ENCODE measurements at places on chromosomes 16 and 17.

- no peak for DNase-seq
Observed at GRCh38 chr17:27540318-27541101, 84.3 kb downstream of the KSR1 start.

- no peak for DNase-seq
Observed at GRCh38 chr17:27986805-27987684, 55.4 kb upstream of the NLK start.

GRCh38 chr16:78842950-78843349, 743.5 kb downstream of the WWOX start:
- DNase-seq, result no peak

GRCh38 chr16:16073891-16074881, 124.8 kb downstream of the ABCC1 start:
- DNase-seq, result peak; percentile 56

- no peak for DNase-seq
Observed at GRCh38 chr17:78432226-78433012, 54.0 kb downstream of the PGS1 start.

DNA sequence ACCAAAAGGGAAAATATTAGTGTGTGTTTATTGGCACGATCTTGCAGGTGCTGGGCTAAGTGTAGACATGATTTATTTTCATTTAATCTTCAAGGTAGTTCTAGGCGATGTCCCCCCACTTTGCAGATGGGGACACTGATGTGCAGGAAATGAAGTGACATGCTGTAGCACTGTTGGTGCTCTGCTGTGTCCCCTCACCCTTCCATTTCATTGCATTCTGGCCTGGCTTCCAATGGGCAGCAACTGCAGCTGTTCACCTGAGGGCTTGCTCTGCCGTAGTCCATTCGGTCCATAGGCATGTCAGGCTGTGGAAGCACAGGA, 123.9 kb downstream of the PRKCB start:
- no peak for DNase-seq

DNA sequence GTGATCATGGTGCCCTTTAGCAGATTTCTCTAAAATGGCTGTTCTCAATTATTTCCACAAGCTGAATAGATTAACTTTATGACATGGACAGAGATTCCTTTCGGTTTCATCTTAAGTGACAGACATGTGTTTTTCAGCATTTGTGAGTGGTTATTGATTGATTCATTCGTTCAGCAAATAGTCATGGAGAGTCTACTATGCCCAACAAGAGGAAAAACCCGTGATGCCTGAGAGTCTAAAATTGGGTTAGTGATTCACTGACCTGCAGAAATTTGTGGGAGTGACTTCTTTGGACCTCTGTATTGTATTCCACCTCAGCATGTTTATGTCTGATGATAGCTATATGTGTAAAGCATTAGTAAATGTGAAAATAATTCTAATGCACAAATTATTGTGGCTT, 28.0 kb upstream of the DUSP14 start:
- DNase-seq, result no peak

DNA sequence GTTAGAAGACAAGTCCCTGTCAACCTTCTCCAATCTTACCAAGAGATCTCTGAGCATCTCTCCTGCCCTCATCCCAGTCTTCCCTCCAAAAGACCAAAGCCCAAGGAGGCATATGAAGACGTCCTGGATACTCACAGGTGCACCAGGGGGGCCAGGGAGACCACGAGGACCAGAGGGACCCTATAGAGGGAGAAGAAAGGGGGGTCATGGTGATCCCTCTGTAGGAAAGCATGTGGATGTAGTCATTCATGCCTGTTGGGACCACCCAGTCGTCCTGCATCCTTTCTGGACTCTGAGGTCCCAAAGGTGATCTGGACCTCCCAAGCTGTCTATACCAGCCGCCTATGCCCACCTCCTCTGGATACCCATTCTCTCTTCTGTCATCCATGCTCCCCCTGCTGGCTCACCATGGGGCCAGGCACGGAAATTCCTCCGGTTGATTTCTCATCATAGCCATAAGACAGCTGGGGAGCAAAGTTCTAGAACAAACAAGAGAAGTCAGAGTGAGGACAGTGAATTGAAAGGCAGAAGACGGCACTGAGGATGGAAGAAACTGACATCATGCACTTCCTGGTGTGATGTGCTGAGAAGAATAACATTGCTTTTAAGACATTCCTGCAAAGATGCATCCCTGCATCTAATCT, 3.3 kb downstream of the COL1A1 start:
- DNase-seq, result no peak

- no peak for DNase-seq
Observed at GRCh38 chr16:68739964-68740627, 3.0 kb downstream of the CDH1 start.

GRCh38 chr17:17300624-17301568, 2.3 kb upstream of the NT5M start:
- peak; percentile 87 for DNase-seq

All from H1 (cell line).